ENCODE measurements at places on chromosomes 13 and 19. TPM values are rescaled to one million over a fixed set of nuclear protein-coding genes. Genes with fewer than 3 reads are reported as not detected.

SIAH3 gene
- 0.06 TPM for total RNA-seq

POGLUT2 gene
- total RNA-seq = 5.9 TPM

MBD3L3 gene
- not detected for total RNA-seq

LRP3 gene
- total RNA-seq = 13.8 TPM

USHBP1 gene
- 8.2 TPM for total RNA-seq

FUT6 gene
- total RNA-seq = 1.1 TPM

LPAR2 gene
- 40.3 TPM for total RNA-seq

C19orf81 gene
- total RNA-seq = 5.2 TPM

F10 gene
- total RNA-seq = 8.9 TPM

DNA sequence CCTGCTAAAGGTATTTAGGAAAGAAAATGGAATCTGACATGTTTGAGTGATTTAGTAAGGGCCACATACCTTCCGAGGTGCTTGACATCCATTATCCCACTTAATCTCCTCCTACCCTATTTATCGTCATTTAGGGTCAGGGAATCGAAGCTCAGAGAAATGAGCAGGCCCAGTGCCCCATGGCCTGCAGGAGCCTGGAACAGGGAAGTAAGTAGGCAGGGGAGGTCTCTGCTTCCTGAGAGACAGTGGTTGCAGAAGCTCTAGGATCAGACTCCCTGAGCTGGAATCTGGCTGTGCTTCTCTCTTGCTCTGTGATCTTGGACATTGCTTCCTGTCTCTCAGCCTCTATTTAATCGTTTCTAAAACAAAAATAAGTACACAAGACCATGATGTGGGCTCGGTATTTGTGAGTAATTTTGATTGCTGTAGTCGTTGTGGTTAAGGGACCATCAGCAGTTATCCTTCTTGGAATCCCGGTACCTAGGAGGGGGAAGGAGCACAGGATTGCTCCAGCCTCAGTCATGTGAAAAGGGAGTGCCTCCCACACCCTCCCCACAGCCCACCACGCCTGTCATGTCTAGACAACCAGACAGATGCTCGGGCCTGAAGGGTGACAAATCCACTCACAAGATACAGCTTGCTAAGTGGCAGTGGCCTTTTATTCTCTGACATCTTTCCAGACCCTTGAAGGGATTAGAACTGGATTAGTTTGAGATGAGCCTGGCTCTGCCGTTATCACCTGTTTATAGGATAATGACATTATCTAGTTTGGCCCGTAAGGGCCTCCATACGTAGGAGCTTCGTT is 169.2 kb upstream of the TSHZ3 start:
- no peak for DNase-seq

DNA sequence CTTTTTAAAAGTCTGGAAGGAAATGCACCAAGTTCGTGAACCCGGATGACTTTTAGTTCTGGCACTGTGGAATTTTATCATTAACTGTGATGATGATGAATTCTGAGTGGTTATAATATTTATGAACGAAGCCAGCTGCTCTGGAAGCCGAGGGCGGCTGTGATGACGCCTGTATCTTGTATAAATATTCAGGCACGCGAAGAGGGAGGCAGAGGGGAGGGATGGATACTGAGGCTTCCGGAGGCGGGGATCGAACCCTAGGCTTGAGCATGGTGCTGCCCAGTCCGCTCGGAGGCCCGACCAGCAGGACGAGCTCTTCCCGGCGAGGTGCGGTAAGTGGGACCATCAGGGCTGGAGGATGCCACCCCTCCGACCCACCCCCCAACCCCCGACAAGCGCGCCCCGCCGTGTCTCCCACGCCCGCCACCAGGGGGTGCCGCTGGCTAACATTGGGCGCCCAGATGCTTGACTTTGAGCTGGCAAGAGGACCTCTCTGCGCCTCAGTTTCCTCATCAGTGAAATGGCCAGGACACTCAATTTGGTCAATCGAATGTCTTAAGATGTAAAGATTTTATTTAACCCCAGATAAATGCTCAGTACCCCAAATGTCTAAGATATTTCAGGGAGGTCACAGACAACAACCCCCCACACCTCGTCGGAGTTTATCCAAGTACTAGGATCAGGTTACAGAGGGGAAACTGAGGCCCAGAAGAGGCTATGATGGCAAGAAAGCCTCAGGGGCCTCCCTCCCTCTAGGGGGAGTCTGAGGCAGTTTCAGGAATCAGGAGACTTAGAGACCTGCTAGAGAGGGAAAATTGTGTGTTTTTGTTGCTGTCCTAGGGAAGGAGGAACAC is 4.5 kb upstream of the RAB3A start:
- DNase-seq = peak; percentile 61

DNA sequence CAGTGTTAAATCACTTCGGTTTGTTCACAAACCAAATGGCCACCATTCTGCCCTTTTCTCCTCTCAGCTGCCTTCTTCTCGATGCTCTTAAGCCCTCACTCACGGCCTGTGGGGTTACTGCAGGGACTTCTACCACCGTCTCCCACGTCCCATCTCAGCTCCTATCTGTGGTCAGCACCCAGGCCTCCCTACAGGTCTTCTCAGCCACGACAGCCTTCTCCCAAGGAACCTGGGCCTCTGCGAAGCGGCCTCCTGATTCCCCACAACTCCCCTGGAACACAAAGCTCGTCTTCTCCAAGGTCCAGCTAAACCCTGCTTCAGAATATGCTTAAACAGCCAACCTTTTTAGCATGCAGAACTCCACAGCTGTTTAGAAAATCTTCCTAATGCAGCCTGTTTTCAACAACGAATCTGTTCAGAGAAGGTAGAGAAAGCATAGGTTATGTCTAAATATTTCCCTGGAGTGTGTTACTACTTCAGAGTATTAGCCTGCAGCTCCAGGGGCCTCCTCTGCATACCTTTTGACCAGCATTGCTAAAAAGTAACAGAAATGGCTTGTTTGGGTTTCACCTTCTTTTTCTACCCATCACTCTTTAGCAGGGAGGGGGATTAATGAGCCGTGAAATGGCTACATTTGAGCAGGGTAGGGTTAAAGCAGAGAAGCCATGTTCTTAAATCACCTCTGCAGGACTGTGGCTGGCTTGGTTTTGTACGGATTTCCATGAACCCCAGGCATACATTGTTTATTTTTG is 104.0 kb downstream of the COL4A2 start:
- no peak for DNase-seq

DNA sequence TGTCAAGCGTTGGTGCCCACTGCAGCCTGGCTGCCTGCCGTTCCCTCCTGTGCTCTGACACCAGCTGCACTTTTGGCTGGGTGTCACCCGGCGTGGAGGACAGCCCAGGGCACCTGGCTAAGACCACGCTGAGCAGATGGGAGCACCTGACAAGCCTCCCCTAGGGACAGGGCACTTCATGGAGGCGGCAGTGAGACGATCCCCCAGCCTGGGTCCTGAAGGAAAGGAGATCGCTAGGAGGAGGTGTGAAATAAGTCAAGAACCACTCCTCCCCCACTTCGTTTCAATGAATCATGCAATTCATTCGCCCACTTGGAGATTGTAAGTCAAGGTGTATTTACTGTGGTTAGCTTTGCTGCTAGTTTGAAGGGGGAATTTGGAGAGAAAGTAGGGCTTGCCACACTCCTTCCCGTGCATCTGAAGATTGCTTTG is 38.8 kb downstream of the VSTM2B start:
- no peak for DNase-seq

DNA sequence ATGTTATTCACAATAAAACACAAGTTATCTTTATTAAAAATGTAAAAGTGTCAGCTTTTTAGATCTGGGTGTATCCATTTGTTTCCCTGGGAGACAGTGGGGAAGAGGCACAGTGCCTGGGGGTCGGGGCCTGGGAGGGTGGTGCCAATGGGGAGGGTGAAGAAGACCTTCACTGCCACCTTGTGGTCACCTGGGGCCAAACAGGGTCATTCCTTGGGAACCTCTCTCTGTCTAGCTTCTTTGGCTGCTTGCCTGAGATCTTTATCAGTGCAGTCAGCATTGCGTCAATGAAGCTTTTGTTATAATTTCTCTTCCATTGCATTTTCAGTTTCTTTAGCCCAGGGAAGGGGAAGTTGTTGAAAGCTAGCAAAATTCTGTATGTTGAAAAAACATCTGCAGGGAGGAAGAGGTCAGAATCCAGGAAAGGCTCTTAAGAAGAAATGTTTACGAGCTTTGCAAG is 39.1 kb downstream of the PCDH8 start:
- peak; percentile 68 for DNase-seq

- no peak for DNase-seq
Observed at GRCh38 chr19:50030225-50030624, 4.4 kb downstream of the ZNF473 start.

DNA sequence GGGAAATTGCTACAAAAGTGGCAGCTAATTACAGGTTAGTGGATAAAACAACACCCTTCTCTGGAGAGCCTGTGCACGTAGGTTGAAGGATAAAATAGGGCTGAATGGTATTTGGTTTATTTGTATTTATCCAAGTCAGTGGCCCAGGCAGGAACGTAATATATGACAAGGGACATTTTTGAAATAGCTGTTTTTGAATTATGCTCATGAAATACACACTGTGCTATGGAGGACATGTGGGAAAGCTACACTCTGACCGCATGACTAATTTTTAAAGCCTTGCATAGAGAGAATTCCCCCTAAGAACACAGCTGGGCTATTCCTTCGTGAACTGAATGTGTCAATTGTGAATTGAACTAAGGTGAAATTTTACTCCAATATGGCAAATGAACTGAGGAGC is 292.1 kb upstream of the MAB21L1 start:
- no peak for DNase-seq

GRCh38 chr19:3367628-3368440 is 1.5 kb downstream of the NFIC start:
- no peak for DNase-seq

DNA sequence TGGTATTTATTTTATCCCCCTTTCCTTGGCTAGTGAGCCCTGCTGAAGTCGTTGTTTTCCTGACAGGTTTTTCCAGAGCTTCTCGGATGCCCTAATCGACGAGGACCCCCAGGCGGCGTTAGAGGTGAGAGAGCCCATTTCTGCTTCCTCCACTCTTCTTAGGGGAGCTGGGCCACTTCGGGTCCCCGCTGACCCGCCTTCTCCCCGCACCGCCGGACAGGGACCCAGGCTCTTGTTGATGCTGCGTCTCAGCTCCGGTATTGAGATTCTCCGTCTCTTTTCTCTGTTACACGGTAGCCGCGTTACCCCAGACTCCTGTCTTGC is 306 bp downstream of the SUGT1 start:
- DNase-seq = no peak

DNA sequence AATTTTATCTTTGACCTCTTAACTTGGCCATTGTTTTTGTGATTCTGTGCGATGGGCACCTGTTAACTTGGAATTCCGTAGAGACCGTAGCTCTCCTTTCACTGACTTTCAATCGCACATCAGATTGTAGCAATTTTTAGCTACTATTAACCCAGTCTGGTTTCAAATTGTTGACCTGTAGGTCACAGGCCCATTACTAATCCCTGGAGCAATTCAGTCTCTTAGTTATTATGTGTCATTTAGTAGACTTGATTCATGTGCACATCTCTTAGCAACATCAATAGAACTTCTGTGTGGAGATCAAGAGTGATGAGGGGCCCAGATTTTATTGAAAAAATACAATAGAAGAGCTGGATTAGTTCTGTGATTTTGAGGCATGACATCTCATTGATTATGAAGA is 549.6 kb upstream of the SLC10A2 start:
- no peak for DNase-seq

DNA sequence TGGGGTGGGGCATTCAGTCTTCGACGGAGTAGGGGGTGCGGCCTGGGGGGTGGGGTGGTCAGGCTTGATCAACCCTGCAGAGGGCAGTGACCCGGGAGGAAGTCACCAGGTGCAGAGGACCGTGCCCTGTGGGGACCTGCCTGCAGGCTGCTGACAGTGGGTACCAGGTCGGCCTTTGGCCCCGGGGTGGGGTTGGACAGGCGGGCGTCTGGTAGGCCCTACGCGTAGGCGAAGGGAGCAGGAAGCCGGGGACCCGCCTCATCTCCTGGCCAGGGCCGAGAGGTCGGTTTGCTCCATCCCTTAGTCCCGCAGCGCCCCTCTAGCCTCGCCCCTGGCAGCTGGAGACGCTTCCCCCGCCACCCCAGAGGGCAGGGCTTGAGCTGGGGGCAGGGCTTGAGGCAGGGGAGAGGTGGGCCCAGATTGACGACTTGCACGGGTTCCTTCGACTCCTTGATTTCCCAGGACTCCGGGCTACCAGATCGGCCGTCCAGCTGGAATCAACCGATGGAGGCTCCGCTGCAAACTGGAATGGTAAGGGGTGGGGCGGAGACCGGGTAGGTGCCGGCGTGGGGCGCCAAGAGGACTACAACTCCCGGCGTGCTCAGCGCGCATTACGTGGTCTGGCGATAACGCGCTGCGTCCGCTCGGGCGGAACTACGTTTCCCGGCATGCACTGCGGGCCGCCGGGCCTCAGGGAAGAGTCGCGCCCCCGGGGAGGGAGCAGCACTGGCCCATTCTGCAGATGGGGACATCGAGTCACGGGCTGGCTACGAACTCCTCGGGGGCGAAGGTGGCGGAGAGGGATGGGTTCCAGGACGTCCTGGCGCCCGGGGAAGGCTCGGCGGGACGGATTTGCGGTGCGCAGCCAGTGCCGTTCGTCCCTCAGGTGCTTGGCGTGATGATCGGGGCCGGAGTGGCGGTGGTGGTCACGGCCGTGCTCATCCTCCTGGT is at the start of gene PNPLA6:
PNPLA6 (plus strand) TSS at position 671 of the 951 bp plus-strand sequence; CDS start at position 743, 72 bp downstream.
- DNase-seq = peak; percentile 98

- DNase-seq = no peak
Observed at GRCh38 chr19:7476241-7476640, 12.6 kb downstream of the PEX11G start.

DNA sequence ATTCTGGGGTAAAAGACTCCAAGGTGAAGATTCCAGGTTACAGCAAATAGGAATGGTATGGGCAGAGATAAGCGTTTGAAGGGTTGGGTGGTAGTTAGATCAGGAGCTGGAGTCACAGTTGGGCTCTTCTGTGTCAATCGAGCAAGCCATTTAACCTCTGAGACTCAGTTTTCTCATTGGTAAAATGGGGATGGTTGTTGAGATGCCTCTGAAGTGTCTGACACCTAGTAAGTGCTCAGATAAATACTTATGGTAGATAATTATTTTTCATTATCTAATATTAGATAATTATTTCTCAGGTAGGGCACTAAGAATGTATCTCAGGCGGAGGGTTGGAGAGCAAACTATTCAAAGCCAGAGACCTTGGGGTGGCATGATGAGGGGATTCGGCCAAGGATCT is 7.8 kb downstream of the LTBP4 start:
- DNase-seq = no peak

DNA sequence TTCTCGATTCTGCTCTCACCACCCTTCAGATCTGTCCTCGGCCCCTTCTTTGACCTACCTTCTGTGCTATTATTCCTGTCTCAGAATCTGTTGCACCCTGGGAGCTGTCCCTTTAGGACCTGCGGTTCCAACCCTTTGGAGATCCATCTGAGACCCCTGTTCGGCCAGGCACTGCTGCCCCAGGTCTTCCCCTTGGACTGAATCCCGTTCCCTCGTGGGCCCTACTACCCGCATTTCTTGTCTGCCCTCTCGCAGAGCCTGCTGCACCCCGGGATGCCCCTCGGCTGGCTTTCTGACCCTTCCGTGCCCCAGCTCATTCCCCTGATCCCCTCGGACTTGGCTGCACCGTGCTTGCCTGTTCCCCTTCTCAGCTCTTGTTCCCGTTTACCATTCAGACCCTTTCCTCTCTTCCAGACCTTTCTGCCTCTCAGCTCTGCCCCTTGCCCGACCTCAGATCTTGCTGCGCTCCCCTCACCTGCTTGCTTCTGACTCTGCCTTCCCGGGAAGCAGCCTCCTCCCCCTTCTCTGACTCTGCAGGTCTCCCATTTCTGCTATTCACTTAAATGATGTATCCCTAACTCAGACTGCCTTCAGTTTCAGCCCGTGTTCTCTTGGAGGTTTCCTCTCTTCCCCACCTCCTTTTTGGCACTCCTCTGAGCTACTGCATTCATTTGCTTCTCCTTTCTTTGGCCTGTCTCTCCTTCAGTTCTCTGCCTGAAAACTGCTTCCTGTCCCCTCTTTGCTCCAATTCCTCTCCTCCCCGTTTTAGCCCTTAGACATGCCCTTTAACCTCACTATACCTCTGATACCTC is 1.1 kb downstream of the ARHGAP35 start:
- no peak for DNase-seq
